ENCODE measurements at places on chromosomes 11 and 22.

- no peak for DNase-seq
Measured at GRCh38 chr22:50014655-50015401, 2.3 kb upstream of the IL17REL start.

- DNase-seq: no peak
Measured at GRCh38 chr22:19932367-19933206, 9.0 kb upstream of the COMT start.

- DNase-seq: no peak
Measured at GRCh38 chr22:37843741-37844089, 419 bp downstream of the ANKRD54 start.

GRCh38 chr11:31873124-31873523, 62.0 kb upstream of the PAX6 start:
- no peak for DNase-seq

- no peak for DNase-seq
Measured at GRCh38 chr11:75789521-75789920, 20.9 kb downstream of the DGAT2 start.

Data from SK-N-DZ (cell line).